ENCODE measurements at places on chromosomes 6 and 20.
A peak's percentile ranks its signal among the peaks of the same experiment; 100 is the strongest.

DNA sequence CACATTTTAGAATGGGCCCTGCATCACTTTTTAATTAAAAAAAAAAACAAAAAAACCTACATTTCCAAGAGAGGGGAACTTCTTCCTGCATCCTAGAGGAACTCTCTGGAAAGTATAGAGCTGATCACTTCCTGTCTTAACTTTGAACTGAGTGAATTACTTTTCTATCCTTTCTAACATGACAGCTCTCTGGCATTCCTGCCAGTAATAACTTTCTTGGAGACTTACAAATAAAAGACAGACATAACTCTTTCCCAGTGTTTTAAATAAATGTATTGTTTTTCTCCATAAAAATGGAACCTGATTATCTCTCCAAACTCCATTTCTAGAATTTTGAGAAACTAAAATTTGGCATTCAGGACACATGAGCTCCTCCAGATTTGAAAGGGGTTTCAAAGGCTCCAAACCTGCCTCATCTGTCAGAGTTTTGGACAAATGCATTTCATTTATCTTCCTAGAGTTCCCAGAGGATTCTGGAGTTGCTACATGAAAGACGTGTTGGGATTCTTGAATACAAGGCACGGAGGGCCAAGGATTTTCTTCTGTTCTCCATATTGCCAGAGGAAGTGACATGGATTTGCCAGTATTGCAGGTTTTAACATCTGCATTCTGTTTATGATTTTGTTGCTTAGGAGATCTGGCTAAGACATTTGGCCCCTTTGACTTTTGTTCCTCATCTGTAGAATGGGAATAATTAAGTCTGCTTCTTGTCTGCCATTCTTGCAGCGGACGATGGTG lies 2.0 kb upstream of the SMOC2 start:
- DNase-seq: no peak
- no peaks in the 10 kb centered on the region for H3K36me3 ChIP-seq
- peaks cover 48% of the 10 kb centered on the region for H3K27me3 ChIP-seq
- no peak overlapping the region for H3K27ac ChIP-seq
- H3K4me3 ChIP-seq: no peak overlapping the region

DNA sequence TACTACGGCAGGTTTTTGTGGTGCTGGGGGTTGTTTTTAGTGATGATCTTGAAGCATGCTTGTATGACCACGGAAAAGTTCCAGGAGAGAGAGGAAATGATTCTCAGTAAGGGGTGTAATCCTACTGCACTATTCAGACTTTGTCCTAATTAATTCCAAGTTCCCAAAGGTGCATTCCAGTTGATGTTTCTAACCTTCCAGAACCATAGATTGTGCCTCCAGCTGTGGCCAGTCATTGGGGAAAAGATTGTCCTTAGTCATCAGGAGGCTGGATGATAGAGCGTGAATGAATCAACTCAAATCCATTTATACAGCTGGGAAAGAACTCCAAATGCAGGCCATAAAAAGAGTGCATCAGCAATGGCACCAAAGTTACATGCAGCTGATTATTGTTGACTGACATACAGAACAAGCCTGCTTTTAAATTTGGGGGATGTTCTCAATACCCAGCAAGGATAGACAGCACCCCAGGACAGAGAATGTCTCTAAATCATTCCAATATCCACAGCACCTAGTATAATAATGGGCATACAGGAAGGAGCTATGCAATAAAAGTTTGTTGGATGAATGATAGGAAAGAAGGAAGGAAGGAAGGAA lies 27.8 kb upstream of the PKHD1 start:
- no peak for DNase-seq
- no peaks in the 10 kb centered on the region for H3K4me1 ChIP-seq
- no peaks in the 10 kb centered on the region for H3K27me3 ChIP-seq
- H3K4me3 ChIP-seq: no peak overlapping the region
- no peak overlapping the region for H3K27ac ChIP-seq

DNA sequence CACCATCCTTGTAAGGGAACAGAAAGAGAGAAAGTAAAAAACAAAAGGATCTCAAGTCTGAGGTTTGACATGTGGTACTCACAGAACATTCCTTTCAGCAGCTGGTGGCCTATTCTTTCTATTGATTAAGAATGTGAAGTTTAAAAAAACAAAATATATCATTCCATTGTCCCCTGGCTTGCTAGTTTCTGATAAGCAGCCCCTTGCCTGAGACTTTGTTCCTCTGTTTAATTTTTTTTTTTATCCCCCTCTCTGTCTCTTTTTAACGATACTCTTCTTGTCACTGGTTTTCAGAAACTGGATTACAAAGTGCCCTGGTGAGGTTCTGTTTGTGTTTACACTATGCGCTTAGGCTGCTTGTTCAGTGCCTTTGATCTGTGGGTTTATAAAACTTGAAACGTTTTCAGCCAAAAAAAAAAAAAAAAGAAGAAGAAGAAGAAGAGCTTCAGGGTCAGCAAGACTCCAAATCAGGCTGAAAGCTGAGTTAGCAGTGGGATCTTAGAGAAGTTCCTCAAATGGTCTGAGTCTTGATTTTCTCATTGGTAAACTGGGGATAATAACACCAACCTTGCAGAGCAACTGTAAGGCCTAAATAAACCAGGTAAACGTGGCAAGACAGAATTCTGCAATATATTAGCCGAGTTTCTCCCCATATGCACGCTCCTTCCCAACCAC lies 45.1 kb upstream of the SLC22A23 start:
- no peaks in the 10 kb centered on the region for H3K36me3 ChIP-seq
- no peak for DNase-seq
- H3K27ac ChIP-seq: no peak overlapping the region

DNA sequence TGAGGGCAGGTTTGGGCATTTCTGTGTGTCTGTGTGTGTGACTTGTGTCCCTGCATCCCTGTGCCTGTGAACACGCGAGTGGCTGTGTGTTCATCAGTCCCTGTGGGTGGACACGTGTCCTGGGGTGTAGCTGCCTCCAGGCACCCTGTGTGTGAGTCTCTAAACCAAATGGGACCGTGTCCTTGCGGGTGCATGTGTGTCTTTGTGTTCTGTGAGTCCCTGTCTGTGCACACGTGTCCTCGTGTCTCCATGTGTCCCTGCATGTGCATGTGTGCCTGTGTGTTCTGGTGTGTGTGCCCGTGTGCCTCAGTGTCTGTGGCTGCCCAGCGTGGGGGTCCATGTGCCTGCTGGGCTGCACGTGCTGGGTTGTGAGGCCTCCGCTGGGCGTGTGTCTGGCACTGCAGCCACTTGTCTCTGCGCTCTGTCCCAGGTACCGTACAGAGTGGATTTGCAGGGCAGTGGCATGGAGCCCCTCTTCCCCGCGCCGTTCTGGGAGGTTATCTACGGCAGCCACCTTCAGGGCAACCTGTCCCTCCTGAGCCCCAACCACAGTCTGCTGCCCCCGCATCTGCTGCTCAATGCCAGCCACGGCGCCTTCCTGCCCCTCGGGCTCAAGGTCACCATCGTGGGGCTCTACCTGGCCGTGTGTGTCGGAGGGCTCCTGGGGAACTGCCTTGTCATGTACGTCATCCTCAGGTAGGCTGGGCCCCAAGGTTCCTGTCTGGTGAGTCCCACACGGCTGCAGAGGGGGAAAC lies 8.2 kb upstream of the LKAAEAR1 start:
- no peaks in the 10 kb centered on the region for H3K27me3 ChIP-seq
- no peak overlapping the region for H3K4me3 ChIP-seq
- H3K27ac ChIP-seq: no peak overlapping the region
- DNase-seq: no peak
- no peaks in the 10 kb centered on the region for H3K4me1 ChIP-seq

- no peak overlapping the region for H3K27ac ChIP-seq
- H3K4me3 ChIP-seq: no peak overlapping the region
- no peak for DNase-seq
- no peaks in the 10 kb centered on the region for H3K36me3 ChIP-seq
- no peaks in the 10 kb centered on the region for H3K27me3 ChIP-seq
These were observed 490.2 kb upstream of the SULF2 start for GRCh38 chr20:48275286-48276020.

DNA sequence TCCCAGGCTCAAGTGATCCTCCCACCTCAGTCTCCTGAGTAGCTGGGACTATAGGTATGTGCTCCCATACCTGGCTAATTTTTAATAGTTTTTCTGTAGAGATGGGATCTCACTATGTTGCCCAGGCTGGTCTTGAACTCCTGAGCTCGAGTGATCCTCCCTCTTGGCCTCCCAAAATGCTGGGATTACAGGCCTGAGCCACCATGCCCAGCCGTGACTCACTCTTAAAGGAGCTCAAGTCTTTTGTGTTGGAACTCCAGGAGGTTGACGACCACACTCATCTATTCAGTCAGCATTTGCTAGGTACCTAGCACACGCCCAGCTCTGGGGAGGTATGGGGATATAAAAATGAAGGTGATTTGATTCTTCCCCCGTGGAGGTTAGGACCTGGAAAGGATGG lies 62.8 kb downstream of the UTRN start:
- H3K27ac ChIP-seq: no peak overlapping the region
- H3K27me3 ChIP-seq: no peaks in the 10 kb centered on the region
- no peak overlapping the region for H3K4me3 ChIP-seq
- H3K36me3 ChIP-seq: no peaks in the 10 kb centered on the region
- no peak for DNase-seq
- H3K4me1 ChIP-seq: peaks cover 53% of the 10 kb centered on the region

- H3K4me3 ChIP-seq: peak overlapping the region; percentile 91
- peaks cover 10% of the 10 kb centered on the region for H3K4me1 ChIP-seq
- H3K36me3 ChIP-seq: peaks cover 4% of the 10 kb centered on the region
- peak overlapping the region; percentile 94 for H3K27ac ChIP-seq
- H3K27me3 ChIP-seq: no peaks in the 10 kb centered on the region
- peak; percentile 41 for DNase-seq
These were observed 684 bp downstream of the PAQR8 start for GRCh38 chr6:52362443-52363227.

DNA sequence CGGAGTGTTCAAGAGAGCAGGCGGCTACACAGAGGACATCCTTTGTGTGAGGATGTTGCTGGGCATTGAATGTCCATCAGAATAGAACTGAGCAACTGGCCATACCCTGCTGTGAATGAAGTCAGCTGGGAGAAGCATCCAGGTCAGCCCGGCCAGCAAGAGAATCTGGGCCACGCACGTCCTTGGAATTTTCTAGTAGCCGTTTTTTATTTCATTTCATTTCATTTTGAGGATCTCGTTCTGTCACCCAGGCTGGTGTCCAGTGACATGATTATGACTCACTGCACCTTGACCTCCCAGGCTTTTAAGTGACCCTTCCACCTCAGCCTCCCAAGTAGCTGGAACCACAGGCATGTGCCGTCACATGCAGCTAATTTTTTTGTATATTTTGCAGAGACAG lies 97.9 kb downstream of the SSR1 start:
- peaks cover 62% of the 10 kb centered on the region for H3K36me3 ChIP-seq
- no peak overlapping the region for H3K4me3 ChIP-seq
- H3K27ac ChIP-seq: no peak overlapping the region
- peaks cover 16% of the 10 kb centered on the region for H3K4me1 ChIP-seq
- no peaks in the 10 kb centered on the region for H3K27me3 ChIP-seq

- no peak overlapping the region for H3K27ac ChIP-seq
- peaks cover 7% of the 10 kb centered on the region for H3K36me3 ChIP-seq
- no peak for DNase-seq
- H3K27me3 ChIP-seq: no peaks in the 10 kb centered on the region
- no peaks in the 10 kb centered on the region for H3K4me1 ChIP-seq
- H3K4me3 ChIP-seq: no peak overlapping the region
These were observed 7.3 kb downstream of the BPHL start for GRCh38 chr6:3125815-3126214.

DNA sequence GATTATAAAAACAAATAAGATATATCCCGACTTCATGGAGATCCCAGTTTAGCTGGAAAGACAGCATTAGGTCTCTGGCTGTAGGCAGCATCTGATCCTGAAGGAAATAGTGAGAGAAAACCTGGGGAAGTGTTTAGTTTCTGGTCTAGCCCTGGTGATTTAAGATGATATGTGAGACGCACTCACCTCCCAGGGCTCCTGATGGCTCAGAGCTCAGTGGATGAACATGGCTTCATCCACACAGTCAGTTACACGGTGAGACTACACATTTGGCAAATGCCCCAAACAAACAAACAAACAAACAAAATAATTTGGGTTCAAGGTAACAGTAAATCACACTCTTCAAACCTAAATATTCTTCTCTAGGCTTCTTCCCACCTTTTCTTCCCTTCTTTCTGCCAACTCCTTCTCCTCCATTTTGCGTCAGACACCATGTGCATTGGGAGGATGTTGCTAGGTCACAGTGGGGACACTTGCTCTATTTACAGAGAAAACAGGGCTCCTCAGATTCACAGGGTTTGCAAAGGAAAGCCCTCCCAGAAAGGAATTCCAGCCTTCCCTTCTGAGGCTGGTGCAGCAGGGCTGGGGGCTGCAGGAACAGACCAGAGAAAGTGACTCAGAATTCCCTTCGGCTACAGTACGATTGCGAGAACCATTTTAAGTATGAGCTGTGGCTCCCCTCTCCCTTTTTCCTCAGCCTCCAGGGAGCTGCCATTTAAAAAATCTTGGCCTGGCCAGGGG lies 59.6 kb upstream of the SALL4 start:
- DNase-seq: no peak
- no peak overlapping the region for H3K4me3 ChIP-seq
- no peak overlapping the region for H3K27ac ChIP-seq
- no peaks in the 10 kb centered on the region for H3K27me3 ChIP-seq
- H3K36me3 ChIP-seq: no peaks in the 10 kb centered on the region

DNA sequence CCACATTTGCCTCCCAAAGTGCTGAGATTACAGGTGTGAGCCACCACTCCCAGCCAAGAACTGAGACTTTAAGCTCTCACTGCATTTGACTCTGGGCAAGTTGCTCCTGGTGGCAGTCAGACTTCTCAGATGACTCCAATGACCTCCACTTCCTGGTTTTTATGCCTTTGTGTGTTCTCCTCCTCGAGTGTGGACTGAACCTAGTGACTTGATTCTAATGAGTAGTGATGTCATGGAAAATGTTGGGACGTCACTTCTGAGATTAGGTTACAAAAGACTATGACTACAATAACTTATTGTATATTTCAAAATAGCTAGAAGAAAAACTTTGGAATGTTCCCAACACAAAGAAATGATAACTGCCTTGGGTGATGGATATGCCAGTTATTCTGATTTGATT lies 12.0 kb downstream of the SPINT3 start:
- no peak overlapping the region for H3K4me3 ChIP-seq
- no peaks in the 10 kb centered on the region for H3K36me3 ChIP-seq
- no peak overlapping the region for H3K27ac ChIP-seq
- H3K4me1 ChIP-seq: no peaks in the 10 kb centered on the region

- no peaks in the 10 kb centered on the region for H3K36me3 ChIP-seq
- H3K27ac ChIP-seq: no peak overlapping the region
- no peak for DNase-seq
- H3K27me3 ChIP-seq: no peaks in the 10 kb centered on the region
- H3K4me1 ChIP-seq: no peaks in the 10 kb centered on the region
- H3K4me3 ChIP-seq: no peak overlapping the region
These were observed 93.8 kb upstream of the TOX2 start for GRCh38 chr20:43820731-43821330.

DNA sequence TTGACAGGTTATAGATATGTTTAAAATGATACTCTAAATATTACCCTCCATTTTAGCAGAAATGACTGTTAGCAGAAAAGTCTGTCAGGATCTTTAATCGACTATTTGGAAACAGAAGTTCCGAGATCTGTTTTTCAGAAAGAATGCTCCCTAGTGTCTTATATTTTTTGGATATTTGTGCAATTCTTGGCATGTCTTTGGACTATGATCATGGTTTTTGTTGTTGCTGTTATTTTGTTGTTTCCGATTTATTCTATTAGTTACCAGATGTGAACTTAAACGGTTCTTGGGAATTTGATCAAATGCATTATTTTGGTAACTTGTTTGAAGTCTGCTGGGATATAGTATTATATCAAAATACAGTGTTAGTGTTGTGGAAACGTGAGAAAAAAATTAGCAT lies 106.4 kb upstream of the CEP162 start:
- H3K4me3 ChIP-seq: no peak overlapping the region
- no peaks in the 10 kb centered on the region for H3K27me3 ChIP-seq
- DNase-seq: no peak
- no peak overlapping the region for H3K27ac ChIP-seq
- no peaks in the 10 kb centered on the region for H3K36me3 ChIP-seq
- H3K4me1 ChIP-seq: no peaks in the 10 kb centered on the region
